PC-3 (cell line): ENCODE measurements at places on chromosomes 7 and 10.
A peak's percentile ranks its signal among the peaks of the same experiment; 100 is the strongest.

- no peak for DNase-seq
Observed at GRCh38 chr7:11616466-11616865, 215.5 kb downstream of the THSD7A start.

DNA sequence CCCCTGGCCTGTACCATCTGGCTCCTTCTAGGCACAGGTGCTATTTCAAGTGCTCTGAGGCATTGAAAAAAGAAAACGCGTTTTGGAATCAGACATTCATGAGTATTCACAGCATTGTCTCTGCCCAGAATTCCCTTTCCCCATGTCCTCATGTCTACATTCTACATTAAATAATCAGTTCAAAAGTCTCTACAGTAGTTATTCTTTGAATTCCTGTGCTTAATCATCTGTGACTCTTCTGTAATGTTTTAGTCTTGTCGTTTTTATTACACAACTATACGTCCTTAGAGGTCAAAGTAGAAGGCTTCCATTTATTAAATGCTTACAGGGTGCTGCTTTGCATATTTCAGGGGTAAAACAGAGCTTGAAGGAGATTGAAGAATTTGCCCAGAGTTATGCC lies 95.7 kb downstream of the BICC1 start:
- no peak for DNase-seq

DNA sequence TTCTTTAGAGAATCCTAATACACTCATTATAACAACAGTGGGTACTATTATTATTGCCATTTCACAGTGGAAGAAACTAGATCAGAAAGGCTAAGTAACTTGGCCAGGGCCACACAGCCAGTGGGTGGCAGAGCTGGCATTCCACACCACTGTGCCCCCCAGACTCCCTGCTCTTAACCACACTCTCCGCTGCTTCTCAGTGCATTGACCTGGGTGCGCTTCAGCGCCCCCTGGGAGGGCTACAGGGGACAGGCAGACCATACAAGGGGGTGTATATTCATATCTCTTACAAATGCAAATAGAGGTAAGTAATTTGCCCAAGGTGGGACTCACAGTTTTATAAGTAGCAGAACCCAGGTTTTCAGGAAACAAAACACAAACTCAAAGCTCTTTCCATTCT lies 77.0 kb upstream of the NMT2 start:
- no peak for DNase-seq

DNA sequence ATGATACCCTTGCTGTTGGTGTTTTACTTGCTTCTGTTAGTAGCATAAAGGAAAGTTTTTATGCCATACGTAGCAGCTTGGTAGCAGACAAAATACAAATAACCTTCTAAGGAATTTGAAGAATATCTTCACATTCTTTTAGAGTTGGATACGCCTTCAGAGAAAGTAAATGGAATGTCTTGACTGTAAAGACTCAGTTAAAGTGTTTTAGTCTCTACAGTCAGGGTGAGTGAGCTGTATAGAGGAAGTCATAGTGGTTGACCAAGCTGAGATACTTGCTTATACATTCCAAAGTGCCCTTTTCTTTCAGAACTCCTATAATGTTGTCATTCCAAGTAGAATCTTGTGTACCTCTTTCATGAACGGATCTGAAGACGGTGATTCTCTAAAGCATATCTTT lies 37.7 kb downstream of the RABGEF1 start:
- no peak for DNase-seq

- no peak for DNase-seq
Observed at GRCh38 chr7:150784120-150784736, 15.9 kb downstream of the TMEM176B start.

DNA sequence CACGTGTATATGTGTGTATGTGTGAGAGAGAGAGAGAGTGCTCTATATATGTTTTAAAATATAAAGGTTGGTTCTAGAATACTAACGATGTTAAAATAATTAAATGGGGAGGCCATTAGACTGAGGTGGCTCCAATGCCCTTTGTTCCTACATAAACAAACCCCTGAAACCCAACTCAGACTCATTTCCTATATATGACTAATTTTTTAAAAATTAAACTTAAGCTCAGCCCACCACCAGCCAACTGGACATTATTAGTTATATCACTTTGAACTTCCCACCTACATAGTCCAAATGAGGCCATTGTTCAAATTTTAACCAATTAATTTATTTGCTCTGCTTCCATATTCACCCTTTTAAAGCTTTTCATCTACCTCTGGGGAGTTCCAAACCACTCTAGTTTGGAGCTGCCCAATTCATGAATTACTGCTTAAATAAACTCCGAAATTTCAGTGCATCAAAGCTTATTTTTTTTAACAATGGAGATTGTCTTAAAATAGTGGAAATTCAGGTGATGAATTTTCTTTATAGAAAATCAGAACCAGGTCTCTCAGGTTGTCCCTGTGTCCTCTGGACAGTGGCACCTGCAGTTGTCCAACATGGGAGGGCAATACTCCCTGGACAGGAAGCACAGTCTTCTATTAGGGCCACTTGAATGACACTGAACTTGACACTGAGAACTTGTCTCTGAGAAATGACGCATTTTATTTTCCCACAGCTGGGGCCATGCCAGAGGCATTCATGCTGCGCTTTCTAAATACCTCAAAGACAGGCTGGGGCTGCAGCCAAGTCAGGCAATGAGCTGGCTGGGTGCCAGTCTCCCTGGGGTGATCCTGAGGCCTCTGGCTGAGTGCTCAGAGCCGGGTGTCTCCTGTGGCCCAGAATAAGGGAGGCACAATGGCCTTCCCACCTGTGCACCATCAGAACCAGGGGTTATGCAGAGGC lies 109.5 kb upstream of the TMEM72 start:
- peak; percentile 97 for DNase-seq

- no peak for DNase-seq
Observed at GRCh38 chr10:111479966-111480365, 403.1 kb downstream of the ADRA2A start.

DNA sequence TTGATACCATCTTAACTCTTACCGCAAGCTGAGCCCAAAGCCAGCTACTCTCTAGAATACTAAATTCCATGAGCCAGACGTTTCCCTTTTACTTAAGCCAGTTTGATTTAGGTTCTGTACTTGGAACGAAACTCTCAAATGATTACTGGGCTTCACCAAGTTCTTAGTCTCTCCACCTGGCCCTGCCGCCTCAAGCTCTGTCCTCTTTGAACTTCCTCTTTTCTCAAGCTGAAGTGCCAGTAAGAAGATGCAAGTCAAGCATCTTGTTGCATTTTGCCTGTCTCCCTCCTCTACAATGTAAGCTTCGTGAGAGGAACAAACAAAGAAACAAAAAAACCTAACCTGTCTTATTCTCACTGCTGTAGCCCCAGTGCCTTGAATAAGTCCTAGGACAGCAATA lies 358.2 kb upstream of the NPVF start:
- no peak for DNase-seq

GRCh38 chr7:12554351-12554750 lies 16.2 kb upstream of the SCIN start:
- DNase-seq: no peak

- no peak for DNase-seq
Observed at GRCh38 chr10:27618906-27619305, 114.8 kb downstream of the RAB18 start.

DNA sequence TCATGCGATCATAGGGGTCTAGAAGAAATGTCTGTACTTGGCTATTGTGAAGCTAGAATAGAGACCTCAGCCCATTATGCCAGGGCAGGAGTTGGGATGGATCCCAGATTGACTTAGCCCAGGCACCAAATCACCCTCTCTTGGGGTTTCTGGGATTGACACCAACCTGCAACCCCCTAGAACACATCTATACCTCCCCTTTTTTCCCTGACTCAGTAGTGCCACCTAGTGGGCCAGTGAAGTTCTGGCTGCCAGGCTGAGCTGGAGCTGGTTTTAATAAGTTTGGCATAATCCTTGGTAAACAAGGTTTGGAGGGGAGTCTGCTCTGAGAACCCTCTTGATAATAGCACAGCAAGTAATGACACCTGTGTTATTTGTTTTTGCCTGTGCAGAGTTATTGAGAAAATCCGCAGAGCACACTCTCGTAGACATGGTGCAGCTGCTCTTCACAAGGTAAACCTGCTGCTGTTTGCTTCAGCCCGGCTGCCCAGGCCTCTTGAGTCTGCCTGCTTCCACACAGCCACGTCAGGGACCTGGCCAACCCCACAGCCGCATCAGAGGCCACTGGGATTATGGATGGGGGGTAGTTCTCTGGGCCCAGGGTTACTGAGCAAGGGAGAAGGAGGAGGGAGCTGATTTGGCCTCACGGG lies 43.3 kb upstream of the NFKB2 start:
- DNase-seq: peak; percentile 73

- no peak for DNase-seq
Observed at GRCh38 chr10:107880185-107880584, 715.7 kb upstream of the SORCS1 start.

DNA sequence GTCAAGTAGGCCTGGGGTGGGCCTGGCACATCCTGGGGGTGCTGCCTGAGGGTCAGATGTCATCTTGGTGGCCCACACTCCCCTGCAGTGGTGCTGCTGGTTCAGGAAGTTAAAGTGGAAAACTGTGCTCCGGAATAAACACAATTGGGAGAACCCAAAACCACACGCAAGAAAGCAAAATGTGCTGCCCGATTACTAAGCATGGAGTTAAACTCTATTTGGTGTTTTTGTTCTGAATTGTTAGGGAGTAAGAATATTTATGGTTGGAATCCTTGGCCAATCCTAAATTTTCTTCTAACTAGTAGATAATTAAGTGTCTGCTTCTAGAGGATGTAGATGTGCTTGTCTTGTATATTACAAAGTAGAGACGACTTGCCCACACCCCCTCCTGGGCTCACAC lies 131.4 kb downstream of the MGMT start:
- DNase-seq: no peak

DNA sequence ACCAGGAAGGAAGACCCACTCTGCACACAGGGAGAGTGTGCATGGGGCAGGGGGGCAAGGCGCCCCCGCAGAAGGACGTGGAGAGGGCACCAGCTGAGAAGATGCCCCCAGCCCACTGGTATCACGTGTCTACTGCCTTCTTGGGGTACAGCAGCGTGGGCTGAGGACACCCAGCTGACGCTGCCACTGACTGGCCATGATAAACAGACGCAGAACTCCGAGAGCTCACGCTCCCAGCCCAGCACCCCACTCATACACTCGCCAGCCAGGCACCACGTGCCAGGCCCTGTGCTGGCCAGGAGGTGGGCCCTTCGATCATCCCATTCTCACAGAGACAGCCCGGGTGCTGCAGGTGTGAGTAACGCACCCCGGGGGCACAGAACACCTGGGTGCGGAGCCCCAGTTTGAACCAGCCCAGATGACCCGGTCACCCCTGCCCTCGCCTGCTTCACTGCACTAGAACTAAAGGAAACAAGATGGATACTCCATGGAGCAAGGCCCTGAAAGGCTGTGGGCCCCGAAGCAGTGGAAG lies 199.8 kb downstream of the MAD1L1 start:
- no peak for DNase-seq

DNA sequence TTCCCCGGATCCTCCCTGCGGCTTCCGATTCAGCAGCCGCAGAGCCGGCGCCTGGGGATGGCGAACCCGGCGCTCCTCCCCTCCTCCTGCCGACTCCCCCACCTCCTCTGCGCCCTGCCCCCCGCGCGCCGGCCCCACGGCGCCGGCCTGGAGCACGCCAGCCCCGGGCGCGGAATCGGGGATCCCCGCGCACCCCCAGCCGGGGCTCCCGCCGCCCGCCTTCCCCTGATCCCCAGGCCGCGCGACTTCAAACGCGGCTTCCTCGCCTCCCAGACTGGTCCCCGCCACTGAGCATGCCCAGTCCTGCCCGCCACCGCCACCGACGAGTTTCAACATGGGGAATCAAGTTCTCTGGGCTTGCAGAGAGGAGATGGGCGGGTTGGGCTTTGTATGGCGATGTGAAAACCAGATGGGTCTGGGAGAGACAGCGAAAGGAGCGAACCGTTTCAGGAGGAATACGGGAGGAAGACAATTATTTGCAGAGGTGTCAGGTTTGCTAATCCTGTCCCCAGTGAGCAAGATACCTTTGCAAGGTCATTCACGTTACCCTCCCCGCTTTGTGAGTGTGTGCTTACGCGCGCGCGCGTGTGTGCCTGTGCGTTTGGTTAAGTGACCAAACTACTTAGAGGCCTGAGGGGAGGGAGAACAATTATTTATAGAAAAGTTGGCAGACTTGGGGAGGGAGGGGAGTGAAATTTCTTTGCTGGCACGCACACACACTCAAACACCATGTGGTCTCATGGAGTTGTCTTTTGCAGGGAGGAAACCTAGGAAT lies at the start of gene PANK1:
Gene PANK1 (minus strand): TSS at position 276 of the 775 bp plus-strand sequence. CDS start 351 bp downstream, outside the sequence.
- DNase-seq: peak; percentile 56

DNA sequence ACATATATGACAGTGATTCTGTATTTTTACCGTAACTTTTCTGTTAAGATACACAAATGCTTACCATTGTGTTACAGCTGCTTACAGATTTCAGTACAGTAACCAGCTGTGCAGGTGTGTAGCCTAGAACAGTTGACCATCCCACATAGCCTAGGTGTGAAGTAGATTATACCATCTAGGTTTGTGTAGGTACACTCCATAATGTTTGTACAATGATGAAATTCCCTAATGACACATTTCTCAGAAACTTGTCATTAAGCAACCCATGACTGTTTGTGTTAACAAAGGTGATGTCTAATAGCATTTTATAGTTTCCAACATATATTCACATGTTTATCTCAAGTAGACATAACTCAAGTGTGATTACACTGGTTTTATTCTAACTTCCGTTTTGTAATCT lies 218.5 kb downstream of the PLXDC2 start:
- no peak for DNase-seq

DNA sequence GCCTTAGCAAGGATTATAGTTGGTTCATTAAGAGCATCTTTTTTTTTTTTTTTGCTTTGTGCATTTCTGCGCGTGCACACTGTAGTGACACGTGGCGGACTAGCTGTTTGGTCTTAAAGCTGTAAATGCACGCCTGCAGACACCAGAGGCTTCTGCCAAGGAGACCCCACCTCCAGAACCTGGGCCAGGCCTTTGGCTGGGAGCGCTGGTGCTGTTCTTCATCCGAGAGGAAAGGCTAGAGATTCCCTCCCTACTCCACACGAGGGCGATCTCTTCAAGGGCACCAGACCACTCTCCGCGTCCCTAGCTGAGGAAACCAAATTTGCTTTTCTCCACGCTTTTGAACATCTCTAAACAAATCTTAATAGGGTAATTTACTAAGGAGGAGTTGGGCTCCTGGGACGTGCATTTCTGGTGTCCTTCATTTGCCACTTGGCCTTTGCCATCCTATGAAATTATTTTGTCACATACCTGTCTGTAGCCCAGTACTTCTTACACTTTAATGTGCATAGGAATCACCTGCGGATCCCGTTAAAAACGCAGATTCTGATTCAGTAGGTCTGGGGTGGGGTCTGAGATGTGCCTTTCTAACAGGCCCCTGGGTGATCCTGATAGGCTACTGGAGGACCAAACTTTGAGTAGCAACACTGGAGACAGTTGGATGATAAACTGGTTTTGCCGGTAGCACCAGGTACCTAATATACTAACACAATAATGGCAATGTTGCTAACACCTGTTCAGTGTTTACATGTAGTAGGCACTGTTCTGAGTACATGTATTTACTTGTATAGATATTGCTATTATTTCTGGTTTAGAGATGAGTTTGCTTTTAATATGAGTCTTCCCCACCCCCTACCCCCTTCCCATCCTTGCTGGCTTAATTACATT lies 1.3 kb upstream of the SLC26A5 start:
- peak; percentile 75 for DNase-seq
